ENCODE measurements at places on chromosomes 13 and 19. TPM values are rescaled to one million over a fixed set of nuclear protein-coding genes. Genes with fewer than 3 reads are reported as not detected.

The ZNF835 gene
- 0.08 TPM for total RNA-seq

The SMG9 gene
- 9.1 TPM for total RNA-seq

The UBE2M gene
- 115 TPM for total RNA-seq

The MEDAG gene
- 171 TPM for total RNA-seq

The KLF2 gene
- total RNA-seq = 6.1 TPM

The TMEM272 gene
- total RNA-seq = not detected

The KIR2DL1 gene
- total RNA-seq = not detected

The KLK6 gene
- 0.08 TPM for total RNA-seq

The DAND5 gene
- not detected for total RNA-seq

The DENND1C gene
- total RNA-seq = not detected

The EFNB2 gene
- total RNA-seq = 0.23 TPM

The TTC9B gene
- total RNA-seq = not detected

The CPB2 gene
- not detected for total RNA-seq

The AP1M2 gene
- 2.5 TPM for total RNA-seq

The ERICH6B gene
- total RNA-seq = not detected

The PRTN3 gene
- not detected for total RNA-seq

The CD70 gene
- not detected for total RNA-seq

The ZNF229 gene
- total RNA-seq = 7.1 TPM

The GJB6 gene
- total RNA-seq = not detected

The MTUS2 gene
- 0.30 TPM for total RNA-seq

The ZNF439 gene
- total RNA-seq = 4.8 TPM

The LILRB4 gene
- total RNA-seq = not detected

The F10 gene
- 4.1 TPM for total RNA-seq

The IGSF23 gene
- total RNA-seq = 0.08 TPM

The NOVA2 gene
- 1.2 TPM for total RNA-seq

The BEST2 gene
- not detected for total RNA-seq

The ADAMTSL5 gene
- total RNA-seq = 1.3 TPM

The YJEFN3 gene
- 0.15 TPM for total RNA-seq

The PLD3 gene
- 177 TPM for total RNA-seq

The CCNA1 gene
- total RNA-seq = 26.2 TPM

The MATK gene
- total RNA-seq = 0.70 TPM

The SOX1 gene
- total RNA-seq = not detected

The ZNF560 gene
- under 0.01 TPM for total RNA-seq

The CYP4F3 gene
- not detected for total RNA-seq

The CRTC1 gene
- 1.7 TPM for total RNA-seq

The MBD3L3 gene
- not detected for total RNA-seq
